ENCODE measurements at places on chromosomes 3 and 15.

DNA sequence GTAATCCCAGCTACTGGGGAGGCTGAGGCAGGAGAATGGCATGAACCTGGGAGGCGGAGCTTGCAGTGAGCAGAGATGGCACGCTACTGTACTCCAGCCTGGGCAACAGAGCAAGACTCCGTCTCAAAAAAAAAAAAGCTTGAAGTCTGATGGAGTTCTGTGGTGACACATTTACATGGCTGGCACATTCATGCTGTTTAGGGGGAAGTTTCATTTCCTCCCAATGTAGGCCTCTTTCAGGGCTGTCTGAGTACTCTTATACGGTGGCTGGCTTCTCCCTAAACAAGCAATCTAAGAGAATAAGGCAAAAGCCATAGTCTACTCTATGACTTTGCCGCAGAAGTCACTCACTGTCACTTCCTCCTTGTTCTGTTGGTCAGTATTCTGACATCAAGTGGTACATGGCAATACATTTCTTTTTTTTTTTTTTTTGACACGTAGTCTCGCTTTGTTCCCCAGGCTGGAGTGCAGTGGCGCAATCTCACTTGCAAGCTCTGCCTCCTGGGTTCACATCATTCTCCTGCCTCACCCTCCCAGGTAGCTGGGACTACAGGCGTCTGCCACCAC lies 41.2 kb downstream of the OIP5 start:
- no peak for DNase-seq

- no peak for DNase-seq
Observed at GRCh38 chr15:79656151-79657000, 224.2 kb downstream of the MINAR1 start.

GRCh38 chr3:60594025-60594424 lies 657.2 kb downstream of the FHIT start:
- no peak for DNase-seq

DNA sequence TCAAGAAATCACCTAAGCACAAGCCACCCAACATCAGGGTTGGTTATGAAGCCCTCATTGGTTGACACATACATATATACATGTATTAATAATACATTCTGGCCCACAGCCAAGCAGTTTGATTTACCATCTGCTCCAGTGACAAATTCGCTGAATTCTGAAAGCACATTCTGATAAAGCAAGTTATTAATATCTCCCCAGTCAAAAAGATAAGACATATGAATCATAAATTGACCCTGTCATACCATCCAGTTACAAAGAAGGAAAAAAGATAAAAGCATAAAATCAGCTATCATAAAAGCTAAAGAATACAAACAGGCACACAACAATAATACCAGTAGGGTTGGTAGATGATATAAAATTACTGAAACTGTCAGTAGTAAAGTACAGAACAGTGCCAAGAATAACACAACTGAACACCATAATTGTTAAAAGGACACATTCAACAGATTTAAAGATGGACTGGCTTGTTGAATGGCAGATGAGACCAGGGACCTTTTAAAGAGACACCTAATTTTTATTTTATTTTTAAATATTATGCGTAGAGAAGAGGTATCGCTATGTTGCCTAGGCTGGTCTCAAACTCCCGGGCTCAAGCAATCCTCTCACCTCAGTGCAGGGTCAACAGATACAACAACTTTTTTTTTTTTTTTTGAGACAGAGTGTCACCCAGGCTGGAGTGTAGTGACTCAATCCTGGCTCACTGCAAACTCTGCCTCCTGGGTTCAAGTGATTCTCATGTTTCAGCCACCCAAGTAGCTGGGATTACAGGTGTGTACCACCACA lies 7.7 kb downstream of the SNX4 start:
- no peak for DNase-seq

DNA sequence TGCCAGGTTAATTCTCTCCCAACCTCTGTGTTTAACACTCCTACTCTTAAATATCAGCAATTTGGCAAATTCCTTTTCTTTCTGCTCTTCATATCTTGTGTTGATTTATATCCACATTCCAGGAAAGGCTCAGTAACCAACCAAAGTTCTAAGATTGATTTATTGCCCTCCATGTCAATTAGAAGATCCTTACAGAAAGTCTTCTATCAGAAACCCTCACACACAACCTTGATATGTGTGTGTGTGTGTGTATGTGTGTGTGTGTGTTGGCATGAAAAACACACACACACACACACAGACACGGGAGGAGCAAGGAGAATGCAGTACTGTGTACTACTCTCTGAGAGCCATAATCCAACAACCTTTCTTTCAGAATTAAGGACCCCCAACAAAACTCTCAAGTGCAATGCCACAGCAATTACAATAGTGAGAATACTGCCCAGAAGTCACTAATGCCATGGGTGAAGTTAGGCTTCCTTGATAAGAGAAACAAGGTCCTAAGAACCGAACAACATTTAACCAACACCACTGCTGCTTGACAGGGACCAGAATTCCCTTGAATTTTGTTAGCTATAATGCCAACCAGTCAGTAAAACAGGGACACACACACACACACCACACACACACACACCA lies 1.1 kb downstream of the LSAMP start:
- no peak for DNase-seq

- no peak for DNase-seq
Observed at GRCh38 chr15:65806397-65806796, 14.3 kb upstream of the DENND4A start.

DNA sequence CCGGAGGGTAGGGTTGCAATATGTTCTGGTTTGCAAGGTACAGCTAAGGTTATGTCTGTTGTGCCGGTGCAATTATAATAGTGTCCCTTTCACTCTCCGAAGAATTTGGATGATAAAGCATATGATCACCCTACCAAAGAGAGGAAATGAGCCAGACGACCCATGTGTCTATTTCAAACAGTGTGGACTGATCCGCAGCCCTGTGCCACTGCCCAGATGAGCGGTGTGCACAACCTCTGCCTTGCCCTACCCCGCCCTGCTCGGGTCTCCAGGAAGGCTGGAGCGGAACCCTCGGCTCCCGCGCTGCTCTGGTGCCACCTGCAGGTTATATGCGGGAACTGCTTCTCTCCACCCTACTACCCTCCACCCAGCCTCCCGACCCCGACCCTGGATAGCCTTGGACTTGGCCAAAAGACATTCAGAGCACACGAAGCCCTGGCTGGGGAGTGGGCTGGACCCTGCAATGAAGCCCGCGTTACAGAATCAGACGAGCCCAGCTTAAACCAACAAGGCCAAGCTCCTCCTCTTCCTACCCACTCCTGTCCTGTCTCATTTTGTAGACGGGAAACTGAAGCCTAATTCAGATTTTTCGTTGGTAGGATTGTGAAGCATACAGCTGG lies 68.4 kb upstream of the CHRNB4 start:
- no peak for DNase-seq
